ENCODE measurements at places on chromosomes 11 and 22.
A peak's percentile ranks its signal among the peaks of the same experiment; 100 is the strongest.

- no peak for DNase-seq
These were observed 209.5 kb downstream of the NAV2 start for GRCh38 chr11:19921976-19922688.

DNA sequence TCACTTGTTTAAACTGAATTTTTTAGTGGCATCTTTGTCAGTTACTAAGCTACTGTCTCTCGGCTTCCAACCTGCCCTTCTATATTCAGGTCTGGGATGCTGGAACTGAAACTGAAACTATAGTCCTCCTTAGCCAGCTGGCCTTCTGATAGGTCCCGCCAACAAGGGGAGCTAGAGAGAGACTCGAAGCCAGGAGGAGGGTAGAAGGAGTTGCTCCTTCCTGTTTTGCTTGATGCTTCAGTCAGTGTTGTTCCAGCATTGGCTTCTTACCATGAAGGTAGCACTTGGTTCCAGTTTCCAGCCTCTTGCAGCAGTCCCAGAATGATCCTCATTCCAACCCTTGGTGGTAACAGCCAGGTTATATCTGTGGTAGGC, 32.9 kb upstream of the HORMAD2 start:
- DNase-seq, result peak; percentile 17

- no peak for DNase-seq
These were observed 395.0 kb upstream of the CCDC90B start for GRCh38 chr11:83681031-83681781.

DNA sequence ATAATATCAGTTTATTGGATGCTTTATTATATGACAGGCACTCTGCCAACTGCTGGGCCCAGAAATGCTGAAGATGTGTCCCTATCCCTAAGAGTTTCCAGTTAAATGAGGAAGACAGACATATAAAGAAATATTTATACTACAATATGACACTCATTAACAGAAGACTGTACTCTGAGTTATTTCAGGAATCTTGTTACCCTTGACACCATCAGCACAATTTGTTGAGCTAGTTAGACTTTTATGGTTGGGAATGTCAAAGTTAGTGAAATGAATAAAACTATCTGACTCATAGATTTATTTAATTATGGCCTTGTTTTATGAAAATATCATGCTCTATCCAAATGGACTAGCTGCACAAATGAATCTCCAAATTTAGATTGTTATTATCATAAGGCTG, 25.6 kb upstream of the MSANTD4 start:
- DNase-seq, result no peak

DNA sequence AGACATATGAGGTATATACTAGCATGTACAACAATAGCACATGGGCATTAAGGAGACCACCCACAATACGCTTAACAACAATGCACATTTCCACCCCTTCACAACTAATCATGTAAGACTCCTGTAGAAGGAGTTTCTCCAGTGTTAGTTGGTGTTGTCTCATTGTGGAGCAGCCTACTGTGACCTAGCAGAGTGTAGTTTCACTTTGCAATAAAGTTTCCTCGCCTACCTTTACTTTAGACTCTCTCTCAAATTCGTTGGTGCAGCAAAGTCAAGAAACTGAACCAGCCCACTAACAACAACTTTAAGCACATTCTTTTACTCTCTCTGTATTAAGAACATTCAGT, 863.6 kb downstream of the FAM181B start:
- no peak for DNase-seq

GRCh38 chr22:44680481-44680894, 21.5 kb upstream of the PRR5 start:
- DNase-seq, result no peak

DNA sequence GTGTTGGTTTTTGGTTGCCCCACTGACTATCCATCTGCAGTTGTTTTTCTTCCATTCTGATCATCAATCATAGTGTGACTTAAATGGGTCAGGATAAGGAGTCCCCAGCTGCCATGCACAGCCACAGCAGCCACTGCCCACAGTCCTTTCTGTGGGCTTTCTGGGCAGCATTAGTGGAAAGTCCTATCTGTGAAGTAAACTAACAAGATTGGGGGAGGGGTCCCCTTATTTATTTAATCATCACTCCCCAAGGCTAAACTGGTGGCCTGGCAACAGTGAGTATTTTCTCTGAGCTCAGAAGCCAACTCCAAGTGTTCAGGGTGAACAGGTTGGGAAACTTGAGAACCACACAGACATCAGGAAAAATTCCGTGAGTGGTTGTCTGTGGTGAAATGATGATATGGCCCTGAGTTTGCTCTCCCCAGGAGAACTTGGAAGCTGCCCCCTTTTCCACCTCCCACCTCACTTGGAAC, 145.0 kb downstream of the CCDC34 start:
- no peak for DNase-seq

- no peak for DNase-seq
These were observed 69.8 kb downstream of the PRR5L start for GRCh38 chr11:36365907-36366306.

GRCh38 chr11:45930031-45930794, 7.8 kb downstream of the LARGE2 start:
- no peak for DNase-seq

GRCh38 chr22:19430890-19431541, 517 bp downstream of the HIRA start:
- no peak for DNase-seq

GRCh38 chr22:25722626-25723025, 19.4 kb upstream of the MYO18B start:
- no peak for DNase-seq

DNA sequence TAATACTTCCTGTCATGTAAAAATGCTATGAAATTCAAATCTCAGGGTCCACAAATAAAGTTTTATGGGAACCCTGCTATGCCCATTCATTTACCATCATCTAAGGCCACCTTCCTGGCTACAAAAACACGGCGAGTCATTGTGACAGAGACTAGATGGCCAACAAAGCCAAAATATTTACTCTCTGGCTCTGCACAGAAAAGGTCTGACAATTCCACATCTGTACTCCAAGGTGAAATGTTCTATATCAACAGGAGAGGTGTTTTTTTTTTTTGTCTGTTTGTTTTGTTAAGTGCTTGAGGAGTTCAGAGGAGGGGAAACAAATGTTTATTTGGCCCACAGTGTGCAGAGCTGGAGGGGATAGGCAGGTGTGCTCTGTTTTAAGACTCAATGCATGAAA, 18.6 kb upstream of the TMA7B start:
- DNase-seq, result no peak
